ENCODE measurements at places on chromosomes 7 and 10. TPM values are rescaled to one million over a fixed set of nuclear protein-coding genes. Genes with fewer than 3 reads are reported as not detected.

Gene AFAP1L2
- total RNA-seq: not detected

Gene HECW1
- 5.0 TPM for total RNA-seq

Gene DDC
- total RNA-seq: not detected

Gene ANKRD61
- not detected for total RNA-seq

Gene AGAP5
- 3.0 TPM for total RNA-seq

DNA sequence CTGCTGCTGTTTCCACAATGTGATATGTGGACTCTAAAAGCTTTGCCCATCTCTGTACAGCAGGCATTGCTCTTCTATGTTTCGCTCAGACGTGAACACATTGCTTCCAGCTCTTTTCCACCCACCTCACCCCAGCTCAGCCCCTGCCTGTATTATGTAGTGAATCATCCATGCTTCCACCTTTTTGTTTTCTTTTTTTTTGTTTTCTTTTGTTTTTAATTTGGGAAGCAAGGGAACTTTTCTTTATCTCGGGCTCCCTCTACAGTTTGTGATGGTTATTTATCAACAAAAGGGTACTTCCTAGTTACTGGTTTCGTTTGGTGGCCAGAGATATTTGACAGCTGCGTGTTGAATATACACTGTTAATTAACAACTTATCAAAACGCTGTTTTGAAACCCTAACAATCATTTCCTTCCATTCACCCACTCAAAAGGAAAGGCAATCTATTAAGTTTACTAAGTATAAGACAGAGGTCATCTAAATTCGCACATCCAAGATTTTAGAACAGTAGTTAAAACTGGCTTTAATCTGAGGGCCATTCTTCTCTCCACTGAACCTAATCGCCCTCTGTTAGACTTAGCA, 127.9 kb upstream of the STK17A start:
- peak; percentile 49 for DNase-seq

DNA sequence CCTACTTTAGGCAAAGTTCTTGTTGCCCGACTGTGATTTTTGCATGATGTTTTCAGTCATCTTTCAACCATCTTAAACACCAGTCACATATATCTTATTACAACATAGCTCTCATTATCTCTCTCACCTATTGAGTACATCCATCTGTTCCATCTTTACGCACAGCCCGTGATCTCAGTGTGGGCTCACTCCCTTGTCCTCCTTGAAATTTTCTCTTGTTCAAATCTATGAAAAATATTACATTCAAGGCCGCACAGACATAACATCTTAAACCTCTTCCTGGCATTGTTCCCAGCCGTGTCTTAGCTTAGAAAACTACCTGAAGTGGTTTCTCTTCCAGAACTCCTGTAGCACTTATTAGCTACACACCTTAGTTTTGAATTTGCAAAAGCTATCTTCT, 32.6 kb downstream of the NET1 start:
- no peak for DNase-seq

- no peak for DNase-seq
Measured at GRCh38 chr10:66917104-66917503, 8.7 kb upstream of the LRRTM3 start.

DNA sequence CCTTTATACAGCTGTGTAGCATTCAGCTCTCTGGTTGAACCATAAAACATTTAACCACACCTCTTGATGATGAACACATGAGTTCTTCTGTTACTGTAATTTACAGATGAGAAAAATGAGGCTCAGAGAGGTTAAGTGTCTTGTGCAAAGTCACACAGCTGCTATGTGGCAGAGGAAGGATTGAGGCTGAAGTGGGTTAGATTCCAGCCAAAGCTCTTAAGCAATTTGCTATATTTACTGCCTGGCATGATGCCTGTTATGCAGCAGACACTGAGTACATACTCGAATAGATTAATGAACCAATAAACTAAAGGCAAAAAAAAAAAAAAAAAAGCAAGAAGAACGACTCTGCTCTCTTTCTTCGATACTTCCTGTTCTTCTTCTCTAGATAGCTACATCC, 35.7 kb downstream of the GFRA1 start:
- DNase-seq: no peak

GRCh38 chr10:29692121-29692539, 57.4 kb upstream of the SVIL start:
- DNase-seq: no peak

DNA sequence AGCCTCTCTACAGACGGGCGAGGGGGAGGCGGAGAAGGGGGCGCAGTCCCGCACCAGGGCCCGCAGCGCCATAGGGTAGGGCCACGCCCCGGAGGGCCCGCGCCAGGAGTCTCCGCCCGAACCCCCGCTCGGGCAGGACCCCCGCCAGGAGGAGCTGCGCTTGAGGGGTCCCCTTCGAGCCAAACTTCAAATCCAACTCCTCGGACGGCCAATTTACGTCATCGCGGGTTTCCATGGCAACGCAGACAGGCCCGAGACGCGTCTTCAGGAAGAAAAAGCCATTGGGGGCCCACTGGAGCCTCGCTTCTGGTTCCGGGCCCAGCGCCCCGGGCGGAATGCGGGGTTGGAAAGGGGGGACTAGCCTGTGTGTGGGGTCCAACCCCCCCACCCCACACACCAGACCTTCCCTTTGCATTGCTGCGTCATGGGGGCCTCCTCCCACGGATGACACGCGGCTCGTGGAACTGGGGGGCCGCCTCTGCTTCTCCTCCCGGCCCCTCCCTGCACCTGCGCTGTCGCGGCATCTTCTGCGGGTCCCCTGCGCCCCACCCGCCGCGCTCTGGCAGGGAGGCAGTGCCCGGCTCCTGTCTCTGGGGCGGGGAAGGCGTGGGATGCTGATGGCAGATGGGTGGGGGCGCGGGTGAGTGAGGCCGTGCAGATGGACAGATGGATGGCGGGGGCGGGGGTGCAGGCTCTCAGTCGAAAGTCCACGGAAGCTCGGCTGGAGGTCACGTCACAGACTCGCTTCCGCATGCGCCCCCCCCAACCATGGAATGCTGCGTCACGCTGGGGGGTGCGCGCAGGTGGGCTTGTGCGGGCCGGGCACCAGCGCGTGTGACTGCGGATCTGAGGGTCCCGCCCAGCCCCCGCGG, 1.2 kb downstream of the CALY start:
- peak; percentile 52 for DNase-seq

DNA sequence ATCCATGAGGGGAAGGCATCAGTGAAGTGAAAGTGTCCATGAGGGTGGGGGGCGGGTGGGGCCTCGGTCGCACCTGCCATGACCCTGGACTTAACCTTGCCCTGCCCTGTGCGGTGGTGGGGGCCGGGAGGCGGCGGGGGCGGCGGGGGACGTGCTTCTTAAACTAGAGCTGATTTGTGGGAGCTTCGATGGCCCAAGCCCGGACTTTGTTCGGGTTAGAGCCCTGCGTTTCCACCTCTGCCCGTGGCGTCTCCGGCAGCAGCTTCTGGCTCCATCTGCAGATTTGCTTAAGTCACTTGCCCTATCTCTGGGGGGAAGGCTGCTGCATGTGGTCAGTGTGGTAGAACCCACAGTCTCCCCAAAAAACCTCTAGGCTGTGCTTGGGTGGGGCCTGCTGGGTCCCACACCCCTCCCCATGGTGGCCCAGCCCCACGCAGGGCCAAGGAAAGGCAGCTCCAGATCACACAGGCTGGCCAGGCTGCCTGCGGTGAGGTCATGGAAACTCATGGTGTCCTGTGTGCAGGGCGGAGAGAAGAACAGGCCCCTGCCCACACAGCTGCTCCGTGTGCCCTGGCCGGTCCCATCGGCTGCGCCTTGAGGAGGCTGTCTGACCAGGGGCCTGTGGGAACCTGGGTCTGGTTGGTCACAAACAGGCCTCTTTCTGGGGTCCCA, 93.2 kb downstream of the INPP5A start:
- DNase-seq: no peak

- peak; percentile 57 for DNase-seq
Measured at GRCh38 chr10:86440874-86441843, 74.6 kb upstream of the GRID1 start.

GRCh38 chr10:114825513-114826253, 4.1 kb downstream of the FHIP2A start:
- peak; percentile 97 for DNase-seq

DNA sequence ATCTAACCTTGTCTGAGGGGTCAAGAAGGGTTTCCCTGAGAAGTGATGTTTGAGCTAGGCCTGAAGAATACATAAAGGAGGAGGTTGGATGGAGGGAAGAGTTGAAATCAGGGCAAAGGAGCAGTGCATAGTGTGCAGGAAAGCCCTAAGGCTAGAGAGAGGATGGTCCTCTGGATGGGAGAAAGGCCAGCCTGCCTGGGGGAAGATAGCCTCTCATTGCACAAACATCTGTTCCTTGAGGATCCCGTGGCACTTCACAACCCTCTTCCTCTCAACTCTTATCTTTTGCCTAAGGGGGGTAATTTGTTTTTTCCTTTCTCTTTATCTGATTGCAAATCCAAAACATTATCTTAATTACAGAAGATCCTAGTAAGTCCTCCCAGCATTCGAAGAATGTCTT, 35.7 kb downstream of the STAMBPL1 start:
- peak; percentile 25 for DNase-seq

GRCh38 chr10:71849461-71849908, 1.6 kb downstream of the PSAP start:
- no peak for DNase-seq

GRCh38 chr10:28754930-28755718, 77.8 kb downstream of the BAMBI start:
- no peak for DNase-seq
